Stomach (tissue), 19 donors: ENCODE measurements at places on chromosomes 13 and 19. TPM values are rescaled to one million over a fixed set of nuclear protein-coding genes. Genes with fewer than 3 reads are reported as not detected.
A peak's percentile ranks its signal among the peaks of the same experiment; 100 is the strongest.

DNA sequence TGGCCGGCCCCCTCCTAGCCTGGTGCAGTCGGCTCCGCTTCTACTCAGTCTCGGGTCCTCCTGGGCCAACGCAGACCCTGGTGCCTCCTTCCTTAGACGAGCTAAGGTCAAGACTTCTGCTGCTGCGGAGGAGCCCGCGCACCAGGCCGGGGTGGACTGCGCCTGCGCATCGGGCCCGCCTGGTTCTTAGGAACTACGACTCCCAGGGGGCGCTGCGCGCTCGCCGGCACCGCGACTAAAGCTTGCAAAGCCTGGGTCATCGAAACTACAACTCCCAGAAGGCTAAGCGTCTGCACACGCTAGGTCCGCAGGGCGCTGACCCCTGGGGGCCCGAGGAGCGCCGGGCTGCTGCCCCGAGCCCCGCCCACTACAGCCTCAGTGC lies at the start of gene ZNF835:
TSS of gene ZNF835 (minus strand) at position 145 of the 382 bp plus-strand sequence. CDS start 6,559 bp downstream, outside the sequence.
- no peak within 1 kb of the TSS for H3K27ac ChIP-seq
- no peaks in the 10 kb centered on the region for H3K4me1 ChIP-seq

- H3K4me3 ChIP-seq: no peak overlapping the region
- H3K27ac ChIP-seq: no peak overlapping the region
- peaks cover 97% of the 10 kb centered on the region for H3K27me3 ChIP-seq
- peaks cover 58% of the 10 kb centered on the region for H3K4me1 ChIP-seq
- DNase-seq: no peak
Measured at GRCh38 chr19:18610245-18610555, 2.5 kb upstream of the TMEM59L start.

- no peak overlapping the region for H3K27ac ChIP-seq
- DNase-seq: no peak
Measured at GRCh38 chr19:3145909-3146676, 10.3 kb downstream of the GNA15 start.

Gene RRAS
- polyA plus RNA-seq: 130 TPM

- no peaks in the 10 kb centered on the region for H3K36me3 ChIP-seq
- H3K27ac ChIP-seq: peak overlapping the region; percentile 86
- DNase-seq: no peak
Measured at GRCh38 chr19:44212866-44213346, 574 bp downstream of the ZNF227 start.

DNA sequence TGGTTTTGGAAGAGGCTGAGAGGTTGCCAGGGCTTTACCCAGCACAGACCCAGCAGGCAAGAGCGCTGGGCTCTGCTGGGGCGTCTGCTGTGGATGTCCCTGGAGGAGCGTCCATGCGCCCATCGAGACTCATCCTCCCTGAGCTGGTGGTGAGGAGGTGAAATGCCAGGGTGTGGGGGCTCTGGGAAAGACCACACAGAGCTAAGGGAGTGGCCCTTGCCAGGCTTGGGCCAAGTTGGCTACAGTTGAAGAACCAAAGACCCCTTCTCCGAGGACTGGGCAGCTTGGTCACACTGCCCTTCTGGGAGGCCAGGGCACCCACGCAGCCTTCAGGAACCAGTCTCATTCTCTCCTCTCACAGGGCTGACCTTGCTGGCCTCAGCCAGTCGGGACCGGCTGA lies 24.6 kb upstream of the OVOL3 start:
- no peaks in the 10 kb centered on the region for H3K27me3 ChIP-seq
- H3K36me3 ChIP-seq: no peaks in the 10 kb centered on the region
- no peaks in the 10 kb centered on the region for H3K4me1 ChIP-seq
- DNase-seq: no peak

Gene LPAR6
- polyA plus RNA-seq: 7.6 TPM

DNA sequence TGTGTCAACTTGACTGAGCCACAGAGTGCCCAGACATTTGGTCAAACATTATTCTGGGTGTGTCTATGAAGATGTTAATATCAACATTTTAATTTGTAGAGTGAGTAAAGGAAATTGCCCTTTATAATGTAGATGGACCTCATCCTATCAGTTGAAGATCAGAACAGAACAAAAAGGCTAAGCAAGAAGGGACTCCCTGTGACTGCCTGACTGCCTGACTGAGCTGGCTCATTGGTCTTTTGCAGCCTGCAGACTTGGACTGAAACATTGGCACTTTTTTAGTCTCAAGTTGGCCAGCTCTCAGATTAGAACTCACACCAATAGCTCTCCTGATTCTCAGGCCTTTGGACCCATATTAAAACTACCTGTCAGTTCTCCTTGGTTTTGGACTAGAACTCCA lies 600.4 kb upstream of the SLITRK6 start:
- no peak overlapping the region for H3K4me3 ChIP-seq
- no peak overlapping the region for H3K27ac ChIP-seq
- no peaks in the 10 kb centered on the region for H3K4me1 ChIP-seq
- no peaks in the 10 kb centered on the region for H3K27me3 ChIP-seq
- H3K36me3 ChIP-seq: no peaks in the 10 kb centered on the region

Gene OR7C1
- not detected for polyA plus RNA-seq

Gene ZC3H13
- polyA plus RNA-seq: 8.9 TPM

DNA sequence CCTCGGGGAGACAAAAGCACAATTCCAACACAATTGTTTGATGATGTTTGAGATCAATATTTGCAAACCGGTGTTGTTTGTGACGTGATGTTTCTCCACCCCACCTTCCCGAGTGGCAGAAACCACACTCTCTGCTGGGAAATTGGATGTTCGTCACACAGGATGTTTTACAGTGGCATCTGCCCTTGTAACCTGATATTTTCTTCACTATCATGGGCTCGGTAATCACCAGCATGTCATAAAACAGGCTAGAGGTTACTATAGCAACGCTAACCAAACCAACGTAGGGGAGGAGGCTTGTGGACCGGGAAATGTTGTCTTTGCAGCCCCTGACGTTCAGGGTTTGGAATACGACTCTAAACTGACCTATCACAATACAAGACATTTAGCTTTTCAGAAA lies 454.5 kb downstream of the IRS2 start:
- peak; percentile 65 for DNase-seq
- no peaks in the 10 kb centered on the region for H3K27me3 ChIP-seq
- H3K4me3 ChIP-seq: peak overlapping the region; percentile 29
- no peaks in the 10 kb centered on the region for H3K4me1 ChIP-seq
- no peaks in the 10 kb centered on the region for H3K36me3 ChIP-seq

DNA sequence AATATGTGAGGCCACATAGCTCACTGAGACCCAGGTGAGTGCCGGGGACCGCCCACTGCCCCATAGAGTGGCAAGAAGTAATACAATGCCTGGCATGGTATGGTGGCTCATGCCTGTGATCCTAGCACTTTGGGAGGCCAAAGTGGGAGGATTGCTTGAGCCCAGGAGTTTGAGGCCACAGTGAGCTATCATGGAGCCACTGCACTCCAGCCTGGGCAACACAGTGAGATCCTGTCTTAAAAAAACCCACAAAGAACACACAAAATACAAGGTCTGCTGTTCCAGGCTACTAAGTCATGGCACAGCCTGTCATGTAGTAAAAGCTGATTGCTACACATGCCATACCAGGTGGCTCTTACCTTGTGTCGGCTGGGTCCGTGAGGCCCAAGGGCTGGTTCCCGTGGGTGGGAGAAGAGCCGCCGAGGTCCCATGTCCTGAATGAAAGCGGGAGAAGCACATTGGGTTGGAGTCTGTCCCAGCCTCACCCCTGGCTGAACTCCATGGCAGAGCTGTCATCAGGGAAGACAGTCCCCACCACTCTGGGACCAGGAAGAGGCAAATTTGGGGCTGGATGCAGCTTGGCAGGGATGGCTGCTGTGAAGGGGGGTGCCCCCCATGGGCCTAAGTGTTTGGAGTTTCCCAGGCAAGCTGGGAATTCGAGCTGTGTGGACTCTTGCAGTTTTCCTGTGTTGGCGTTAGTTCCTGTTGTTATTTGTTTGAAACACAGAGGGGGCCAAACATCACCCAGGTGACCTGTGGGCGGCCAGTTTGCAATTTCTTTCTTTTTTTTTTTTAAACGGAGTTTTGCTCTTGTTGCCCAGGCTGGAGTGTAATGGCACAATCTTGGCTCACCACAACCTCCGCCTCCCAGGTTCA lies 3.2 kb upstream of the FDX2 start:
- H3K4me3 ChIP-seq: no peak overlapping the region
- no peaks in the 10 kb centered on the region for H3K27me3 ChIP-seq
- no peak overlapping the region for H3K27ac ChIP-seq
- peaks cover 76% of the 10 kb centered on the region for H3K36me3 ChIP-seq
- DNase-seq: no peak

Gene SRRM5
- 0.50 TPM for polyA plus RNA-seq

DNA sequence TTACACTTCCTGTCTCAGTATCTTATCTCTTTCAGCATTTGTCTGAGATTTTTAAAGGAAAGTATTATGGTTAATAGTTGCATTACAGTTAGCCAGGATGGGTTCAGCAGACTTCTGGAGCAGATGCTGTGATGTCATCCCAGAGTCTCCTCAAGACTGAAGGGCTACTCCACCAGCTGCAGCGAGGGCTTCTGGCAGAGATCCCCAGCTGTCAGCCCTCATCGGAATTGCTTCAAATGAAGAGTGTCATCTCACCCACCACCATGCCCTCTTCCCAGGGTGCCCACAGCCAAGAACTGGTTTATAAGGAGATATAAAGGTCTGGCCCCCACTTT lies 84.4 kb downstream of the FAM216B start:
- no peaks in the 10 kb centered on the region for H3K4me1 ChIP-seq
- peak; percentile 45 for DNase-seq
- H3K36me3 ChIP-seq: no peaks in the 10 kb centered on the region

DNA sequence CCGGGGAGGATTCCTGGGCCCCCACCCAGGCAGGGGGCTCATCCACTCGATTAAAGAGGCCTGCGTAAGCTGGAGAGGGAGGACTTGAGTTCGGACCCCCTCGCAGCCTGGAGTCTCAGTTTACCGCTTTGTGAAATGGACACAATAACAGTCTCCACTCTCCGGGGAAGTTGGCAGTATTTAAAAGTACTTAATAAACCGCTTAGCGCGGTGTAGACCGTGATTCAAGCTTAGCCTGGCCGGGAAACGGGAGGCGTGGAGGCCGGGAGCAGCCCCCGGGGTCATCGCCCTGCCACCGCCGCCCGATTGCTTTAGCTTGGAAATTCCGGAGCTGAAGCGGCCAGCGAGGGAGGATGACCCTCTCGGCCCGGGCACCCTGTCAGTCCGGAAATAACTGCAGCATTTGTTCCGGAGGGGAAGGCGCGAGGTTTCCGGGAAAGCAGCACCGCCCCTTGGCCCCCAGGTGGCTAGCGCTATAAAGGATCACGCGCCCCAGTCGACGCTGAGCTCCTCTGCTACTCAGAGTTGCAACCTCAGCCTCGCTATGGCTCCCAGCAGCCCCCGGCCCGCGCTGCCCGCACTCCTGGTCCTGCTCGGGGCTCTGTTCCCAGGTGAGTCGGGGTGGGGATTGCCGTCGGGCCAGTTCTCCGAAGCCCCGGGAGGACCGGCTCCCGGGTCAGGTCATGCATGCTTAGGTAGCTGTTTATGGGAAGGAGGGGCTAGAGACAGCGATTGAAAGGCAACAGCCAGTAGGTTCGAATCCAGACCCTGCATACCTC lies at the start of gene ICAM1:
TSS of gene ICAM1 (plus strand) at position 505 of the 779 bp plus-strand sequence. CDS start at position 545, 40 bp downstream.
- H3K4me1 ChIP-seq: peaks cover 16% of the 10 kb centered on the region
- peak within 1 kb of the TSS; percentile 89 for H3K27ac ChIP-seq
- peaks cover 10% of the 10 kb centered on the region for H3K36me3 ChIP-seq

DNA sequence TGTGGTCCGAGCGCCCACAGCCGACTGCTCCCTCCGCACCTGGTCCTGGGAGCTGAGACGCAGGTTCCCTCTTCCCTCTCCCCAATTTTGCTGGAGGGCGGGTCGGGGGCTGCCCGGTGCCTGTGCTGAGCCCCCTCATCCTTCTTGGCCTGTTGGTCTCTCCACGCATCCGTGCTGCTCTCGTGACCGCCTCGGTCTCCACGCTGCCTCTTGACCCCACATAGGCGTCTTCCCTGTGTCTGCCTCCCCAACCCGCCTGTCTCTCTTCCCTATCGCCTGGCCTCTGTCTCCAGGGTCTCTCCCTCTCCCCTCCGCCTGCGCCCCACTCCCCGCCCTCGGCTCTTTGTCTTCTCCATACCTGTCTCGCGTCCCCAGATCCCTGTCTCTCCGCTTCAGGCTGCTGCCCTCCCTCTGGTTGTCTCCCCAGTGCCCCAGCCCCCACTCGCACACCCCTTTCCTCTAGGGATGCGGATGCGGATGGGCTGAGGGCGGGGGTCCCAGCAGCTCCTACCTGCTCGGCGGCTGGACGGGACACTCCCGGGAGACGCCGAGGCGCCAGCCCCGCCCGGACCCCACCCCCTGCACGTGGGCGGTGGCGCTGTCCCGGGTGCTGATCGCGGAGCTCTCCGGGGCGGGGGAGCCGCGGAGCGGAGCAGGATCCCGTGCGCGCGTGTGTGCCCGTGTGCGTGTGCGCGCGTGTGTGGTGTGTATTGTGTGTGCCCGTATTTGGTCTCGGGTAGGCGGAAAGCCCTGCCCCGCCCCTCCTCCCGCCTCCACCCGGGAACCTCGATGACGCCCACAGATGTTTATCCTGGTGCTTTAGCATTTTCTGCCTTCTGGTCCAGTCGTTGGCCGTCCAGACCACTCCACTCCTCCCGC lies at the start of gene SYT5:
TSS of gene SYT5 (minus strand) at position 684 of the 879 bp plus-strand sequence. CDS start 1,248 bp downstream, outside the sequence.
- no peak within 1 kb of the TSS for H3K27ac ChIP-seq
- H3K4me3 ChIP-seq: peak within 1 kb of the TSS; percentile 44
- H3K36me3 ChIP-seq: peaks cover 9% of the 10 kb centered on the region
- peak; percentile 82 for DNase-seq
- peaks cover 30% of the 10 kb centered on the region for H3K27me3 ChIP-seq

- no peaks in the 10 kb centered on the region for H3K36me3 ChIP-seq
- H3K27me3 ChIP-seq: no peaks in the 10 kb centered on the region
- no peak overlapping the region for H3K27ac ChIP-seq
- H3K4me1 ChIP-seq: no peaks in the 10 kb centered on the region
- no peak for DNase-seq
Measured at GRCh38 chr13:85729296-85729695, 69.9 kb downstream of the SLITRK6 start.

Gene CEACAM5
- polyA plus RNA-seq: 18.2 TPM

DNA sequence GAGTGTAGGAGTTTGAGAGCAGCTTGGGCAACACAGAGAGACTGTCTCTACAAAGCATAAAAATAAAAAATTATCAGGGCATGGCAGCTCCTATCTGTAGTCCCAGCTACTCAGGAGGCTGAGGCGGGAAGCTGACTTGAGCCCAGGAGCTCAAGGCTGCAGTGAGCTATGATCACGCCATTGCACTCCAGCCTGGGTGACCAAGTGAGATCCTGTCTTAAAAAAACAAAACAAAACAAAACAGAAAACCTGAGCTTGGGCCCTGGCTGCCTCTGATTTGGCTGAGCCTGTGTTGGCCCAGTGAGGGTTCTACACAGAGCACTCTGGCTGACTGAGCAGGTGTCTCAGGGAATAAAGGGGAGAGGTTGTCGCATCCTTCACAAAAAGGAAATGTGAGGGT lies 8.0 kb downstream of the SLC7A9 start:
- no peak for DNase-seq
- H3K4me1 ChIP-seq: no peaks in the 10 kb centered on the region
- H3K4me3 ChIP-seq: no peak overlapping the region
- no peak overlapping the region for H3K27ac ChIP-seq
- peaks cover 6% of the 10 kb centered on the region for H3K27me3 ChIP-seq
